ENCODE measurements at places on chromosomes 11 and 22.

GRCh38 chr22:35727436-35727835 is 9.8 kb downstream of the APOL5 start:
- no peak for DNase-seq

- DNase-seq: no peak
These were observed 210.5 kb upstream of the ISX start for GRCh38 chr22:34855471-34855870.

DNA sequence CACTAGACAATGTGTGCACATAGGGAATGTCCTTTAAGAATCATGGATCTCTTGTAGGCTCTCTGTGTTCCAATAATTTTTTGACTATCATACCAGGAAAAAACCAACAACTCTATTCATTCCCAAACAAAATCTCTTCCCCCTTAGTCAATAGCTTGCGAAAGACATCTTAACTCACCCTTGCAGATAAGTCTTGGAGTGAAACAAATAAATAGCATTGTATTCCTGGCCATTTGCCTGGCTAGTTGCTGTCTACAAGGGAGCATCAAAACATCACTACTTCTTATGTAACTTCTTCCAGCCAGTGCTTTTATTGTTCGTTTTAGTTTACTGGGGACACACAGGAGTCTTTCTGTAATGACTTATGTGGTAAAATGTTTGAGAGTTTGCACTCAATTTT is 29.4 kb downstream of the SCN3B start:
- DNase-seq: no peak

DNA sequence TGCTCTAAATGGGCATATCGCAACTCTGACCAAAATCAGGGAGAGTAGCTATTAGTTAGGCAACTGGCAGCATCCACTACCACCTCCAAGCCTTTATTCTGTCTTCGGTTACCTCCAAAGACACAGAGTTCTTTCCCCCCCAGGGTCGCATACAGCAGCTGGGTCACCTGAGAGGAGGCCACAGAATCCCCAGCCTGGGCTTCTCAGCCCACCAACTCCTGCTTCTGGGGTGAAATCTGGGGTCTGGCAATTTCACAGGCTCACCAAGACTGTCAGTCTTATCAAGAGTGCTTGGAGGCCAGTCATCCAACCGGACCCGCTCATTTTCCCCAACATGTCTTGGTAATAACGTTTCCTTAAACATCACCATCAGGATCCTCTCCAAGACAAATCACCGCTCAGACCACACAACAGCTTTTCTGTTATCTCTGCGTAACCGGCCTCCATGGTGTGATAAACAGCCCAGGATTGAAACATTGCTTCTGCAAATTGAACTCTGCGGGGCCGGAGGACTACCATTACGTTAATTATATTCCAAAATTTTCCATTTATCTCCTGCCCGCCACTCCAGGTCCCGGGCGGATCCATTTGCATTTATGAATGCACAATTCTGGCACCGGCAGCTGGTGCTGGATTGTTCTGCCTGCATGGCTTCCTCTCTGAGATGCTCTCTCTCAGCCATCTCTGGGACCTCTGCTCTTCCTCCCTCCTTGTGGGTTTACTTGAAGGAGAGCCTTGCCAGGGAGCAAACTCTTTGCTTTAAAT is 35.6 kb downstream of the RTL6 start:
- no peak for DNase-seq

- DNase-seq: no peak
These were observed 30.4 kb upstream of the TYR start for GRCh38 chr11:89147229-89147628.

DNA sequence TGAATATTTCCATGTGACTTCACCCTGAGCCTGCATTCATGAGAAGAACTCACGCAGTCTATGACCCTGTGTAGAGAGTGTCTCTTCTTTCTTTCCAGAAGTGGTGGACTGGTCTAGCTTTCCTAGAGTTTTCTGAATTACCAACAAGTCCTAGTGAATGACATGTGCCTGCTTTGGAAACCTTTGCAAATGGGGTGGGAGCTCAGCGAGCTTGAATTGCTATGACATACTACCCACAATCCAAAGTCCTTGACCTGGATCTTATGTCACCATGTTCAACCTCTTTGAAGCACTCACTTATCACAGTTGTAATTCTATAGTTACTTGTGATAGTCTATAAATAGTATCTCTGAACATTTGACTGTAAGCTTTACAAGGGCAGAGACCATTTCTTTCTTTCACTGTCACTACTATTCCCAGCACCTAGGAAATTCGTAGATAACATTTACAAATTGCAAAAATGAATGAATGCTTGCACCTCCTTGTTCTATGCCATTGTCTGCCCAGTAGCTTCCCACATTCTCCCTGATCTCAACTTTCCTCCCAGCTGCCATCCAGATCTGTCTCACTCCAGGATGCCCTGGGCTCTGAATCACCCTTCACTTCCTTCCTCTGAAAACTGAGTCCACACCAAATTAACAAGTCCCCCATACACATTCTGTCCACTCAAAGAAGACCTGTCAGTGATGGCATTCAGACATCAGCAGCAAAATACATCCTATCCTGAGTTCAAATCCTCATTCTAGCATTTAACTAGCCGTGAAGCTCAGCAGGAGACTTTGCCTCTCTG is 201.9 kb upstream of the SESN3 start:
- DNase-seq: no peak

DNA sequence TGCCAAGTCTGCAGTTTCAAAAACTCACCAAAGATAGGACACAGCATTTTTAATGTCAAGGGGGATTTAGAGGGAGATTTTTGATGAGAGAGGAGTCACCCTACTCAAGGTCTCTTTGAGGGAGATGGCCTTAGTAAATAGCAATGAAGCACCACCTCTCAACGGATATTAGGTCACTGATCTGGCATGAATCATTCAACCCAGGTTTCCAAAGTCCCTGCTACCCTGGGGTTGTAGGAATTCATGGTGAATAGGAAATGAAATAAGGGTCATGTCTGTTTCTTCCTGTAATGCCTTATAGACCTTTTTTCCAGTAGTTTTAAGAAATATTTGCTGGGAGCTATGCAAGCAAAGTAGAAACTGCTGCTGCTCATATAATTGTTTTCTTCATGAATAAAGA is 2154.9 kb downstream of the LRRC4C start:
- DNase-seq: no peak

GRCh38 chr11:32420937-32421901 is 14.1 kb downstream of the WT1 start:
- DNase-seq: no peak

DNA sequence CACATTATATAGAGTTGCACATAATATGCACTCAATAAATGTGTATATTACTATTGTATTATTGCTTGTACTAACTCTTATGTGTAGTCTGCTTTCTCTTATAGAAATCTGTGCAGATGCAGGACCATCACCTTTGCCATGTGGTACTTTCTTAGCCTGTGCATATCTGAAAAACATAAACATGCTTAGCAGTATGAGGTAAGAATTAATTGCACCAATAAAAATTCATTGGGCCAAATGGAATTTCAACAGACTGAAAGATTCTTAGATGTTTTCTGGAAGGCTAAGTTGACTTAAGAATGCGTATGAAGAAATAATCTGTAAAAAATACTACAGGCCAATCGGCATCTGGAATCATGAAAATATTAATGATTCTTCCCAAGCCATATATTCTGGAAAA is 55.3 kb downstream of the TRPC6 start:
- DNase-seq: no peak

Measured in stimulated activated CD8-positive, alpha-beta memory T cell treated with anti-CD3 and anti-CD28 coated beads, Interleukin-7, amount 100 ng/mL, for 1 hour (primary cell).